ENCODE measurements at places on chromosomes 6 and 20. TPM values are rescaled to one million over a fixed set of nuclear protein-coding genes. Genes with fewer than 3 reads are reported as not detected.

BANF2 gene
- total RNA-seq, result not detected

NOX3 gene
- not detected for total RNA-seq

GRCh38 chr6:167244991-167245390 lies 46.1 kb upstream of the UNC93A start:
- no peak overlapping the region for H3K27ac ChIP-seq
- no peaks in the 10 kb centered on the region for H3K4me1 ChIP-seq
- no peak for DNase-seq
- peaks cover 8% of the 10 kb centered on the region for H3K27me3 ChIP-seq

DNA sequence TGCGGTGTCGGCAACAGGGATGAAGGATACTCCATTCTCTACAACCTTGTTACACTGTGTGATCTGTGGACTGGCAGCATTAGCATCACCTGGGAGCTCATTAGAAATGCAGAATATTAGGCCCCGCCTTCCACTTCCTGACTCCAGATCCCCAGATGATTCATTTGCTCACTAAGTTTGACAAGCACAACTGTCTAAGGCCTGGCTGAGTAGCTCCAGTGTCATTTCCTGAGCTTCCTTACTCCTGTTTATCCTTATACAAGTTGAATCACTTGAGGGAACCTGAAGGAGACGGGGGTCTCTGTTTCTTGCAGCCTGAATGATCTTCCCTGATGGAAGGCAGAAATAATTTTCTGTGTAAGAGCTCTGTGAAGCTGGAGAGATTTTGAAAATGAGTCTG lies 32.7 kb upstream of the PROKR2 start:
- no peaks in the 10 kb centered on the region for H3K4me1 ChIP-seq
- H3K36me3 ChIP-seq, result no peaks in the 10 kb centered on the region
- no peak overlapping the region for H3K4me3 ChIP-seq
- no peak overlapping the region for H3K27ac ChIP-seq
- H3K27me3 ChIP-seq, result no peaks in the 10 kb centered on the region

DNA sequence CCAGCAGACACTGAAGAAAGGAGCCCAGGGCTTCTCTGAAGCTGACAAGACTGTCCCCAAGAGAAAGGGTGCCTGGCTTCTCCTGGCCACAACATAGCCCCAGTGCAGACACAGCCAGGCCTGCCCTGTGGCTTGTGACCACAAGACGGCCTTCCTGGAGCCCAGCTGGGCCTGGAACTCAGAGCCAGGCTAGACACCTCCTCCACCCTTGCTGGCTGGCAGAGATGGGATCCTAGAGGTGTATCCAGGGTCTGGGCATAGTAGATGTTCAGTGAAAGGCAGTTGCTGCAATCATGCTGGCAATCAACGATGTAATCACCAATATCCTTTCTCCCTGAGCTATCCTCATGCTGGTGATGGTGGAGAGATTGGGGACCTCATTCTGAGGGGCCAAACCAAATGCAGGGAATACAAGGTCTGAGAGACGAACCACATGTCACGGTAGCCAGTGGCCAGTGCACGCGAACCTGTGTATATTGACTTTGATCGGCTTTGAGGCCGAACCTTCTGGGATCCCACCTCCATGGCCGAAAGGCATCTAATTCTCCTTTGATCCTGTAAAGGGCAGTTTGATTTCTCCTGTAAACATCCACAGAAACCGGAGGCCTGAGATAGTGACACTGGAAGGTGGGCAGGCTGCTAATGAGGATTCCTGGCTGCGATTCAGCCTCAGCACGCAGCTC lies 115.2 kb downstream of the PSMB1 start:
- no peaks in the 10 kb centered on the region for H3K36me3 ChIP-seq
- no peaks in the 10 kb centered on the region for H3K27me3 ChIP-seq
- DNase-seq, result no peak
- H3K4me3 ChIP-seq, result no peak overlapping the region
- H3K4me1 ChIP-seq, result no peaks in the 10 kb centered on the region

- no peaks in the 10 kb centered on the region for H3K36me3 ChIP-seq
- peak overlapping the region; percentile 79 for H3K27ac ChIP-seq
- peak overlapping the region; percentile 37 for H3K4me3 ChIP-seq
- DNase-seq, result peak; percentile 68
- peaks cover 29% of the 10 kb centered on the region for H3K4me1 ChIP-seq
Observed at GRCh38 chr6:155418017-155418761, 37.5 kb downstream of the NOX3 start.

- H3K27ac ChIP-seq, result no peak overlapping the region
- H3K4me3 ChIP-seq, result no peak overlapping the region
- no peaks in the 10 kb centered on the region for H3K27me3 ChIP-seq
- no peak for DNase-seq
- H3K4me1 ChIP-seq, result no peaks in the 10 kb centered on the region
Observed at GRCh38 chr6:21118216-21118780, 475.3 kb upstream of the SOX4 start.

DNA sequence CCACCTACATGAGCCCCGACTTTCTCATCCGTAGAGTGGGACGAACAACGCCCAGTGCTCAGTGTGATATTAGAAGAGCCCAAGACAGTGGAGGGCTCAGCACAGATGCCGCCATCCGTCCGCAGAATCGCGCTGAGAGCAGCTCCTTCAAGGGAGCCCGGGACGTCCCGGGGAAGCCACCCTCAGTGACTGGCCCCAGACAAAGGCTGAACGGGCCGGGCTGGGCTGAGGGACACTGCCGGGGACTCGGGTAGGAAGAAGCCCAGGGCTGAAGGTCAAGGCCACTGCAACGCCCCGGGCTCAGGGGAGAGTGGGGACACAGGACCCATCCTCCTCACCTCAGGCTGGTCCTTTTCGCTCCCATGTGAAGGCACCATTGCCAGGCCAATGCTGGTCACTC lies 12.8 kb upstream of the CHRNA4 start:
- DNase-seq, result no peak
- no peaks in the 10 kb centered on the region for H3K4me1 ChIP-seq
- no peaks in the 10 kb centered on the region for H3K36me3 ChIP-seq
- no peak overlapping the region for H3K27ac ChIP-seq

DNA sequence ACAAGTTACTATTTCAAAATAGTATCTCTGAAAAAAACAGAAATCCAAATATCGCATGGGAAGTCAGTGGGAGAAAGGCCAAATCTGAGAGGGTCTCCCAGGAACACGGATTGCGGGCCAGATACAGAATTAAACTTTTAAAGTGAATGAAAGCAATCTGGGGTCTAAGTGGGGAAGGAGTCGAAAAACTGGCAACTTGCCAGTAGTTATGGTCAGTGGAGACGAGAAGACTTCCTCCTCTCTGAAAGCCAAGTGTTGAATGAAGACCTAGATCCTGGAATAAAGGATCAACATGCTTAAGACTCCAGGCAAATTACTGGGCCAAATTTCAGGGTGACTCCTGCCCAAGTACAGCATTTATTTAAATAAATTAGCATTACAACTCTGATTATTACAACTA lies 123.6 kb downstream of the BFSP1 start:
- no peaks in the 10 kb centered on the region for H3K27me3 ChIP-seq
- H3K4me3 ChIP-seq, result no peak overlapping the region
- no peaks in the 10 kb centered on the region for H3K36me3 ChIP-seq
- no peaks in the 10 kb centered on the region for H3K4me1 ChIP-seq
- no peak for DNase-seq
- no peak overlapping the region for H3K27ac ChIP-seq

Data from GM12878 (cell line).